Activated naive CD8-positive, alpha-beta T cell treated with anti-CD3 and anti-CD28 coated beads, Interleukin-2, amount 10 ng/mL, durations not matched to agents 7 days and 5 days (primary cell): ENCODE measurements at places on chromosomes 11 and 22. TPM values are rescaled to one million over a fixed set of nuclear protein-coding genes. Genes with fewer than 3 reads are reported as not detected.

Gene OR51G1
- total RNA-seq, result not detected

Gene SPTBN2
- total RNA-seq, result 1.6 TPM

Gene MRGPRX2
- not detected for total RNA-seq

Gene TMEM45B
- 0.91 TPM for total RNA-seq

Gene RIMBP3C
- 1.1 TPM for total RNA-seq

Gene NCF4
- total RNA-seq, result 35.3 TPM

Gene OR51B5
- total RNA-seq, result not detected

Gene CENPM
- total RNA-seq, result 53.2 TPM

Gene PLAAT5
- total RNA-seq, result 0.44 TPM

Gene SLC17A6
- total RNA-seq, result not detected

Gene FZD4
- 0.11 TPM for total RNA-seq

Gene CASP1
- total RNA-seq, result 93.6 TPM

Gene WBP2NL
- 2.6 TPM for total RNA-seq

Gene DGAT2
- total RNA-seq, result 0.65 TPM

Gene HEPACAM
- not detected for total RNA-seq

Gene DCDC1
- total RNA-seq, result not detected

Gene DDTL
- total RNA-seq, result not detected

Gene MCAM
- total RNA-seq, result 2.4 TPM
